ENCODE measurements at places on chromosomes 2 and 18. TPM values are rescaled to one million over a fixed set of nuclear protein-coding genes. Genes with fewer than 3 reads are reported as not detected.

Gene PRSS56
- not detected for total RNA-seq

Gene TTC31
- 10.8 TPM for total RNA-seq

Gene SLC9A4
- total RNA-seq, result 2.9 TPM

Gene OR6B2
- not detected for total RNA-seq

Gene ANKRD39
- total RNA-seq, result 5.8 TPM

Gene APLF
- 15.9 TPM for total RNA-seq

Gene B3GNT7
- 1.3 TPM for total RNA-seq

Gene HDAC4
- 29.5 TPM for total RNA-seq

Gene STAM2
- total RNA-seq, result 91.6 TPM

Gene SLC25A52
- total RNA-seq, result 0.26 TPM

Gene LYG2
- not detected for total RNA-seq

Gene ORC4
- total RNA-seq, result 109 TPM

Gene CFAP221
- 0.95 TPM for total RNA-seq

GRCh38 chr2:189698020-189698887 is 23.8 kb downstream of the ANKAR start:
- no peak for DNase-seq

GRCh38 chr2:143893371-143893770 is 626.5 kb downstream of the ZEB2 start:
- no peak for DNase-seq

GRCh38 chr18:79607361-79607952 is 72.1 kb upstream of the CTDP1 start:
- DNase-seq, result no peak

DNA sequence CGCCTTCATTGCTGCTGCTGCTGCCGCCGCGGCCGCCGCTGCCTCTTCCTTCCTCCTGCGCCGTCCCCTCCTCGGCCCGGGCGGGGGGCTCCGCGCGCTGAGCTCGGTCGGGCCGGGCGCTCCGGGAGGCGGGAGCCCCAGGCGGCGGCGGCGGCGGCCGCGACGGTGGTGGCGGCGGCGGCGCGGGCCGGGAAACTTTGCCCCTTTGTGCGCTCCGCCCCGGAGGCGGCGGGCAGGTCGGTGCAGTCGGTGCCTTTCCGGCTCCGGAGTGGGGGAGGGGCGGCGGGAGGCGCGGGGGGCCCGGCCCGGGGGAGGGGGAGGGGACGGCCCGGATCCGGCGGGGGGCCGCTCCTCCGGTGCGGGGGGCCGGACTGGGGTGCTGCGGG is 205 bp downstream of the TET3 start:
- DNase-seq, result no peak

- DNase-seq, result no peak
Measured at GRCh38 chr18:49704334-49704733, 109.0 kb downstream of the ACAA2 start.

- no peak for DNase-seq
Measured at GRCh38 chr2:28327956-28328922, 64.4 kb upstream of the FOSL2 start.

DNA sequence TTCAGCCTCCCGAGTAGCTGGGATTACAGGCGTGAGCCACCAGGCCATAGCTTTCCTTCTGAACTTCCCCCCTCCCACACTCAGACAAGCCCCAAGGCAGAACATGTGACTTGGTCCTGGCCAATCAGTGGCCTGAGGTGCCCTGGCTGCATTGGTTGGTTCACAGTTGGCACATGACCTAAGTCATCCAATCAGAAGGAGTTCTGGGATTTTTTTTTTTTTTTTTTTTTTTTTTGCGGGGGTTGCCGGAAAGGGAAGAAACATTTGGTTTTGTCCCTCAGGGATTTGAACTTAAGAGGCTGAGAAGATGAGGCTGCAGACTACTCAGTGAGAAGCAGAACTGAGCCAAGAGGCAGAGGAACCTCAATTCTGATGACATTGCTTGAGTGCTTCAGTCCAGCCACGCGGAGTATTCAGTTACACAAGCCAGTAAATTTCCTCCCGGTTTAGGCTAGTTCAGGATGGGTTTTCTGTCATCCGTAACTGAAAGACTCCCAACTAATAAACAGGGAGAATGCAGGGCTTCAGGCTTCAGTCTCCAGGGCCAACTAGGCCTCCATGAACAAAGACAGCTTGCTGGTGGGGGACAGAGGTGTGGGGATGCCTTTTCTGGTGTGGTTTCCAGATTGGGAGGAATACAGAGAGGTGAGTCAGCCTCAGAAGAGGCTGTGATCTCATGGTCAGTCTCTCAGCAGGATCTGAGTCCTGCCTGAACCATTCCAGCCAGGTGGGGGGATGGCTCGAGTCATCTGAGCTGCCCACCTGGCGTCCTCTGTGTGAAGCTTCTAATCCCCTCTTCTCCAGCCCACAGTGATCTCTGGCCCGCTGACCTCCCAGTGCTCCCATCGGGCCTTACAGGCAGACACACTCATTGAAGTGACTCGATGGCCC is 9.2 kb downstream of the PTMA start:
- no peak for DNase-seq

GRCh38 chr18:45298986-45299385 is 316.3 kb upstream of the SLC14A2 start:
- DNase-seq, result no peak

DNA sequence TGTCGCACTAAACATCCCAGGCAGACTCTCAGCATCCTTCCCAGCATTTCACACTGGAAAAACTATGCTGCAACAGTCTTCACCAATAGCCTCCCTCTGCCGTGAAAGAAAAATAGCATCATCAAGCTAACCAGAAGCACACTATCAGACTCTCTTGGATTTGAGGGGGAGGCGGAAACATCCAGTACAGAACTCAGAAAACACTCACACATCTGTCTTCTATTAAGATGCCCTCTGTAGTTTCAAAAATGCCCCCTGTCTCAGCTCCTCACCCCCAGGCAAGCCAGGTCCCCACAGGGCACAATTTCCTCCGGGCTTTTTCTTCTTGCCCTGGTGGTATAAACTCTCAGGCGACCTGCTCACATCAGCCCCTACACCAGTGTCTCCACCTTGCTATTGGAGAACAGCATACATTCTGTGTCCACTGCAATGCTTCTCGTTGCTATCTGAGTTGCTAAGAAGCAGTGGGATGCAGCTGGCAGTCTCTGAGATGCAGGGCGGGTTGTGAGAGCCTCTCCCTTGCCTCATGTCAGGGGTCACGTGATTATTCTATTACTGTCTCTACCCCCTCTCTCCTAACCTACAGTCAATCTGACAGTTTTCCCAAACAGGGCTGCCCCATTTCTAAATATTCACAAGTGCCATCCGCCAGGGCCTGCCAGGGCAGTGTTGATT is 189.9 kb downstream of the INO80D start:
- DNase-seq, result no peak

GRCh38 chr2:169095621-169096105 is 26.3 kb downstream of the DHRS9 start:
- DNase-seq, result no peak

DNA sequence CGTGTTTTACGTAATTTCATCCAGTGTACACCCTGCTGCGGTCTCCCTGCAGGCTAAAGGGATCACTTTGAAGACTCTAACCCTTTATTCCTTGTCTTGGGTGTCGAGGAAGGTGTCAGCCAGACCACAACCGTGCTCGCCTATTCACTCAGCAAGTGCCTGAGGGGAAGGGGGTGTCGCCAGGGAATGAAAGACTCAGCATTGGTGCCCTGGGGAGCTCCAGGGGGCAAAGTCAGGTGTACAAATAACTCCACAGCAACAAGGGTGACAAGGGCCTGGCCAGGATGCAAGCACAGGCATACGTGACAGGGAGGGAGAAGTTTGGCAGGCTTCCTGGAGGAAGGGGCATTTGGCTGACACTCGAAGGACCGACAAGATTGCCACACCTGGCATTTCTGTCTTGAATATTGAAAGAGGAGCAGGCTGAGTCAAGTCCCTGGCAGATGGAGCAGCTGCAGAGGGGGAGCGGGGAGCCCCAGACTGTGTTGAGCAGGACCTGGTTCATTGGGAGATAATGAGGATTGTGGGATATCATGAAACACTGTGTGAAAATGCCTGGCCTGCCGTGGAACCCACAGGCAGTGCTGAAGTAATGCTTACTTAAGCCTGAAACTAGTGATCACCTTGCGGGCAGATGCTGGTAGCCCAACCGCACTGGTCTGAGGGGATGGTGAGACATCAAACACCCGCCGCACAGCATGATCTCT is 93.9 kb downstream of the RHOB start:
- DNase-seq, result no peak

- DNase-seq, result no peak
Measured at GRCh38 chr18:41025666-41026065, 929.4 kb upstream of the PIK3C3 start.

GRCh38 chr2:149353421-149353820 is 23.0 kb downstream of the LYPD6 start:
- no peak for DNase-seq

DNA sequence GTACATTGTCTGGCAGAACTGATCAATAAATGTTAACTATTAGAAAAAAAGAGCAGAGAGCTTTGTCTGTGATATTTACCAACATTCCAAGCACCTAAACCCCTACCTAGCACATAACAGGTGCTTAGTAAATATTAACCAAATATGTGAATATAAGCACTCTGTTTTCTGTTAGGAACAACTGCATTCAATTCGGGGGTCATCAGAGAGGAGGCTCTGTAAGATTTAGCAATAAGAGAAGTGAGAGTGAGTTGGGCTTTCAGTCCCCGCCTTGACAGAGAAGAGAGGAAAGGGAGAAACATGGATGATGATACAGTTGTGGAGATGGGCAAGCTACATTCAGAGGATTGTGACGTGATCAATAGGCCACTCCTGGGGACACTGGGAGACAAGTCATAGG is 47.7 kb downstream of the MYOM1 start:
- no peak for DNase-seq

GRCh38 chr2:56807861-56808260 is 624.1 kb downstream of the CCDC85A start:
- no peak for DNase-seq

GRCh38 chr18:73826098-73826497 is 321.5 kb downstream of the FBXO15 start:
- no peak for DNase-seq

- no peak for DNase-seq
Measured at GRCh38 chr2:133835821-133836619, 267.8 kb upstream of the NCKAP5 start.

- no peak for DNase-seq
Measured at GRCh38 chr2:126953483-126953882, 54.8 kb downstream of the TEX51 start.

DNA sequence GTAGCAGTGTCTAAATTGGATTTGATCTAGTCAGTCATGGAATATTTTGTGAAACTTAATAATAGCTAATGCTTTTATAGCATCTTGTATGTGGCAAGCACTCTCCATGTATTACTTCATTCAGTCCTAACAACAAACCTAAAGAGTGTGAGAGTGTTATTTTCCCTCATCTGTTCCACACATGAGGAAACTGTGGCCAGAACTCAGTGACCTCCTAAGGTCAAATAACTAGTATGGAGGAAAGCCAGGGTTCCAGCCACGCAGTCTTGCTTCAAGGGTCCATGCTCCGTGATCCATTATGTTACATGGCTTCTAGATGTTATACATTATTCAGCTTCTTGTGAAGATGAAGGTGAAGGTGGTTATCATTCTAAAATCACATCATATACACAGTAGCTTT is 45.5 kb downstream of the TWSG1 start:
- DNase-seq, result no peak

DNA sequence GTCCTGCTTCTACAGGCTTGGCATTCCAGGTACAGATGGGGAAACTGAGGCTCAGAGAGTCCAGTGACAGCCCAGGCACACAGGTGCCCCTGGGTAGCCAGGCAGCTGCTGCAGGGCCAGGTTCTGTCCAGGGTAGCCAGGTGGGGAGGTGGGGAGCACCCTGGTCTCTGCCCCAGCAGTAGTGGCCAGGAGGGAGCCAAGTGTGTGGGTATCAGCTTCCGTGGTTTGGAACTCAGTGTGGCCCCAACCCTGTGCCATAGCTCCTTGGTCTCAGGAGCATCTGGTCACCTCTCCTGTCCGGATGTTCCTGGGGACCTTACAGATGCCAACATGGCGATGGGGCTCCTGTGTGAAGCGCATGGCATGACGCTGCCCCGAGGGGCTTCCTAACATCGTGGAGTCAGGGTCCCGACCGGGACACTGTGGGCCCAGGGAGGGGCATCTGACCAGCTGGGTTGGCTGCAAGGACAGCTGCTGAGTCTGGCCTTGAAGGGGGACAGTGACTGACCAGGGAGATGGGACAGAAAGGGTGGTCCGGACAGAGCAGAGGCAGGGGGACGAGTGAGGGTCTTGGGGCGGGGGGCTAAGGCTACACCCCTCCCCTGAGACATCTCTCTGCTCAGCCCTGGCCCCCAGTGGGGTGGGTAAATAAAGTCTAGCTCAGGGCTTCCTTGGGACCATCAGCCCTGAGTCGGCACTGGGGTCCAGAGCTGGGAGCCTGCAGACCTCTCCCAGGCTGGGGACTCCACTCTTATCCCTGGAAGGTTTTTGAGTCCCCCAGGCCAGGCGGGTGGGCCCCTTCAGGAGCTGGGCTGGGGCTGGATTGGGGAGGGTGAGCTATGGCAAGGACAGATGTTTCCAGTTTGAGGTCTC is 76.0 kb upstream of the SMAD7 start:
- no peak for DNase-seq

- no peak for DNase-seq
Measured at GRCh38 chr2:40043641-40044040, 264.6 kb upstream of the THUMPD2 start.

DNA sequence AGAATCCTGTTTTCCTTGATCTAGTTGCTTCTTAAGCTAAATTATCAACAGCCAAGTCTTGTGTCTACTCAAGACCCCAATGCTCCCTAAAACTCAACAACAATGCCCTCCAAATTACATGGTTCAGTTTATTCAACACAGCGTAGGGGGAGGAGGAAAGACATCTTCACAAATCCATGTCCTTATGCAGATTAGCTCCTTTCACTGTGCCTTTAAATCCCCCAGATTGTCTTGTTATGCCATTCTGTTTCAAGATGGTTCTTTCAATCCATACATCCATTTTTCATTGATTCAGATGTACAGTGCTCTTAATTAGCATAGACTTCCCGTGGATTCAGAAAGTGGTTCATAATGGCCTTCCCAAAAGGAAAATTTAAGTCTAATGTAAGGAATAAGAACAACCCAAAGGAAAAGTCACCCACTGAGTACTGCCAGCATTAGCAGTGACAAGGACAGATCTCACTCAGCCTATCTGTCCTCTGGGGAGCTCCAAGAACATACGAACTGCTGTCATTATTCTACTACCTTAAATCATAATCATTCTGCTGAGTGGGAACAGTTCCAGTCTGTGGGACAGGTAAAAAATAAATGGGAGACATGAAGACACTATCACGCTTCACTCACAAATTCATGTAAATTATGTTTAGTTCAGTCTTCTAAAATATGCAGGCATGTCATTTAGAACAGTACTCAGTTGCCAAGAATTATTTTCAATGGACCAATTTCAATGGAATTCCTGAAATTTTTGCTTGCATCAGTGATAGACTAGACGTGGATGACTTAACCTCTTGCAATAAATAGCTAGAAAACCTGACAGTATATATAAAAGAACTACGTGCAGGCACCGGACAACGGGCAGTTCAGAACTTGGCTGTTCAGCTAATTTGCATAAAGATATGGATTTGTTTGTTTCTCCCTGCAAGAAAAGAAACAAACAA is 58.9 kb upstream of the RNU4ATAC start:
- no peak for DNase-seq

GRCh38 chr2:101135412-101136296 is 15.5 kb downstream of the TBC1D8 start:
- DNase-seq, result no peak

Data from urinary bladder (tissue), 4 donors.